BJ (cell line): ENCODE measurements at places on chromosomes 1 and 21.

GRCh38 chr21:41678016-41678923, 88.6 kb downstream of the RIPK4 start:
- DNase-seq: no peak

GRCh38 chr1:8284127-8284526, 33.8 kb upstream of the SLC45A1 start:
- DNase-seq: no peak

- no peak for DNase-seq
Measured at GRCh38 chr1:236748268-236748870, 46.7 kb upstream of the MTR start.

DNA sequence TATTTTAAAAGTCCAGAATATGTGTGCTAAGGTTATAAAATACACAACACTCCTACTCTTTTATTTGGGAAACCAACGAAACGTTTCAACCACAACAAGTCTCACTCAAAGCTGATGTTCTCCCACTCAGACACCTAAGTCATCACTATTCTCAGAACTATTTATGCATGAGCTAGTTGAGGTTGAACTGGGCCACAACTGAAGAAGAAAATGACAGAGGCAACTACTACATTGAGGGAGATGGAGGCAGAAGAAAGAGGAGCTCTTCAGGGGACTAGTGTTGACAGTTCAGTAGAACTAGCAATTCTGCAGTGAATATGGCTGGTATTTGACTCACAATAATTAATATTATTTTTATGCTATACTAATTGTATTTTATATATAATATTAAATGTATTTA, 198.2 kb downstream of the SEC16B start:
- DNase-seq: no peak

GRCh38 chr1:209619696-209620486, 32.3 kb downstream of the LAMB3 start:
- no peak for DNase-seq
